ENCODE measurements at places on chromosomes 6 and 20.

DNA sequence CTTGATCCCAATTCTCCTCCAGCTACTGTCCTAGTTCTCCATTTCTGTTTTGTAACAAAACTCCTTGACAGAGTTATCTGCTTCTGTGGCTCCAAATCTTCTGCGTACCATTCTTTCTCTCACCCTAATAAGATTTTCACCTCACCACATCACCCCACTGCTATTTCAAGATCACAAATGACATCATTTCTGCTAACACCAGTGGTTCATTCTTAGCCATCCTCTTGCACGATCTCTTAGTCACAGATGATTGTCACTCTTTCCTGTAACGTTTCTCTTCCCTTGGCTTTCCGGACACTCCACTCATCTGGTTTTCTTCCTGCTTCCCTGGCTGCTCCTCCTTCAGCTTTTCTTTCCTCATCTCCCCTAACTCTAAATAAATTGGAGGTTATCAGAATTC, 56.8 kb upstream of the FABP7 start:
- no peak for ATAC-seq

DNA sequence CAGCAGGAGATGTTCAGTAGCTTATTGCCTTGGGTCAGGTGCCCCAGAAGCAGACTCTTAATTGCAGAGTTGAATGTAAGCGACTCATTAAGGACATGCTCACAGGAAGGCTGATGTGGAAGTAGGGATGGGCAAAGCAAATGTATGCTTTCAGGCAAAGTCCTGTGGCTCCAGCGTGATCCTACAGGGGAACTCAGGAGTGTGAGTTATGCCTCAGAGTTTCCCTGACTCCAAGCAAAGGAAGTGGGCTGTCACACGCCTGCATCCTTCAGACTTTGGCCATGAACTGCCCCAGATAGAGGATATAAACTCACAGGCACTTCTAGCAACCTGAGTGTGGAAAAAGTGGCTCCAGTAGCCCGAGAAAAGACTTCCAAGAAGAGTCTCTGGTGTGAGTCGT, 64.9 kb upstream of the ZNF133 start:
- ATAC-seq: no peak

DNA sequence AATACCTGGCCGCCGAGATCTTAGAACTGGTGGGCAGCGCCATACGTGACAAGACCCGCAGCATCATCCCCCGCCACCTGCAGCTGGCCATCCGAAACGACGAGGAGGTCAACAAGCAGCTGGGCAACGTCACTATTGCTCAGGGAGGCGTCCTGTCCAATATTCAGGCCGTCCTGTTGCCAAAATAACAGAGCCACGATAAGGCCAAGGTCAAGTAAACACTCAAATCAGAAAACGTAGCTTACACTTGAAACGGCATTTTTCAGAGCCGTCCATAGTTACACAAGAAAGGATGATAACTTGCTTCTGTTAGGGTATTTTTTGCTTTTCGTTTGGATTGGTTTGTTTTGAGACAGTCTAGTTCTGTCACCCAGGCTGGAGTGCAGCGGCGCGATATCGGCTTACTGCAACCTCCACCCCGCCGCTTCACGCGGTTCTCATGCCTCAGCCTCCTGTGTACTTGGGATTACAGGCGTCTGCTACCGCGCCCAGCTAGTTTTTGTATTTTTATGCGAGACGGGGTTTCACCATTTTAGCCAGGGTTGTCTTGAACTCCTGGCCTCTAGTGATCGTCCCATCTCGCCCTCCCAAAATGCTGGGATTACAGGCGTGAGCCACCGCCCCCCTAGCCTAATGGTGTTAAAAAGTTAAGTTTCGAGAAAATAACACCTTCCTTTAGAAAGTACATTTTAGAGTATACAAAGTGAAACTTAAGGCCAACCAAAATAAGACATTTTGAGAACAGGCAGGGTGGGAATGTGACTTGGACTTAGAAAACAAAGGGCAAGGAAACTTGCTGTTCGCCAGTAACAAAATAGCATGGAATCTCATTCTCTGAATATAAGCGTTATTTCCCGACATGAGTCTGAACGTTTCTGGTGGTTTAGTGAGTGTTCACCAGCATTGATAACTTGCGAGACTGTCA, 42.8 kb upstream of the HFE start:
- peak; percentile 24 for ATAC-seq

DNA sequence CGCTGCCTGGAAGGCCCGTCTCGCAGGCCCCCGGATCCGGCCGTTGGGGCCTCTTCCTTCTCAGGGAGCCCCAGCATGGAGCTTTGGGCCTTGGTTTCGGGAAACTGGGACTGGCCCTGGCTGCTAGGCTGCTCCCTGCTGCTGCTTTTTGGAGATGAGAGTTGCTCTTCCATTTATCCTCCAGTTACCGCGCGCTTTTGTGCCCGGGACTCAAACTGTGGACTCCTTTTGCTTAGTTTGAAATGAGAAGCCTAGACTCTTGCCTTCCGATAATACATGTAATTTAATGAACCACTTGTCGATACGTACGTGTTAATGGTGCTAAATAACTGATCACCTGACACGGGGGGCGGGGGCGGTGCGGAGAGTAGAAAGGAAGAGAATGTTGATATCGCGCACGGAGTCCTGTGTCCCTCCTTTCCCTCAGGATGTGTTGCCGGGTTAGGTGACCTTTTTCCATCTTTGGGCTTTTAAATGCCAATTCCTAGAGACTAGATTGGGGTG, 968 bp downstream of the PHF3 start:
- ATAC-seq: no peak

- ATAC-seq: no peak
These were observed 269.4 kb upstream of the IRAK1BP1 start for GRCh38 chr6:78597966-78598365.

DNA sequence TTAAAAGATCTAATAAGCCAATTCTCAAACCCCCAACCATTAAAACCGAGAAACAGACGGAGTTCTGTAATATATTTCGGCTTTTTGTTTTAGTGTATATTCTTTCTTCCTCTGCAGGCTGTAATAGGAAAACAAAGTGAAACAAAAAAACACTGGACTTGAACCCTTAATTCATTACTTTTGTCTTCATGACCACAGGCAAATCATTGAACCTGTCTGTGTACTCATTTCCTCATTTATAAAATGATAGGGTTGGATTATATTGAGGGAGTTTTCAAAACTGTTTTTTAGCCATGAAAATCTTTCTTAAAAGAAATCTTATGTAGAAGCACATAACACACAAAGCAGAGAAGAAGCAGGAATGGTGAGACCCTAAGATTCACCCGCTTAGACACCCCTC, 278.8 kb downstream of the CD83 start:
- no peak for ATAC-seq

DNA sequence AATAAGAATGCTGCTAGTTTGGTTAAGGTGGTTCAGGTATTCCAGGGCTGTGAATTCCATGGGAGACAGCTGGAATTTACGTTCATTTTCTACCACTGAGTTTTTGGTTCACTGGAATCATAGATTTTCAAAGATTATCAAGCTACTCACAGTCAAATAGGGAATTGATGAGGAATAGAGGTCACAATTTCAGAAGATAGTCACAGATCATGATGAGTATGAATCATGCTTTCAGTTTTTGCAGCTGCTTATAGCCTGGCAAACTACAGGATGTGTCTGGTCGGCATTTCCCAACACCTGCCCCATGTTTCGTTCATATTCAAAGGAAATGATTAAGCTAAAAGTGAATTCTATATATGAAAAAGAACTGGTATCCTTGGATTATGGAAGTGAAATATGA, 58.7 kb downstream of the BCKDHB start:
- no peak for ATAC-seq

DNA sequence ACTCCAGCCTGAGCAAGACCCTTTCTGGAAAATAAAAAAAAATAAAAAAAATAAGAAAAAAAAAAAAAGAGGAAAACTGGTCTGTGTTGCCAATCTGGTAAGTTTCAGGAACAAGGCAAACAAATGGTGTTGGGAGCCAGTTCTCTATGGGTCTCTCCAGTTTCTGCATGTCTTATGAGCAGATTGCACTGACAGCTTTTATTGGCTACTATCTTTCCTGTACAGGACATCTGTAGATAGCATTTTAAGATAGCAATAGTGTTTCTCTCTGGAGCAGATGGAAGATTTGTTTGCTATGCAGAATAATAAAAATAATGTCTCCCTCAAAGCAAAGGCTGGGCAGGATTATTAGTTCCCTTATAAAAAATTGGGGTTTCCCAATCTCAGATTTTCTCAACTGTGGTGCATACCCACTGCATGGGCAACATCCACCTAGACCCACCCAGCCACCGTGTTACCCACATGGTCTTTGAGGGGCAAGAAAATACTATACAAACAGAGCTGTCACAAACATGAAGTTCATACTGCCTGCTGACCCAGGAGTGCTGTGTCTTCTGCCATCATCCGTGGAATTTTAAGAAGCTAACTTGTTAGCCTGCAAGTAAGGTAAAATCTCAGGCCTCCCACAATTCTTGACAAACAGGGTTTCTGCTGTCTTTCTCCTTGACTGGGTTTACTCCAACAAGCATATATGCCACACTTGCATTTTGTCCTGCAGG, 9.5 kb downstream of the GMDS start:
- ATAC-seq: no peak

DNA sequence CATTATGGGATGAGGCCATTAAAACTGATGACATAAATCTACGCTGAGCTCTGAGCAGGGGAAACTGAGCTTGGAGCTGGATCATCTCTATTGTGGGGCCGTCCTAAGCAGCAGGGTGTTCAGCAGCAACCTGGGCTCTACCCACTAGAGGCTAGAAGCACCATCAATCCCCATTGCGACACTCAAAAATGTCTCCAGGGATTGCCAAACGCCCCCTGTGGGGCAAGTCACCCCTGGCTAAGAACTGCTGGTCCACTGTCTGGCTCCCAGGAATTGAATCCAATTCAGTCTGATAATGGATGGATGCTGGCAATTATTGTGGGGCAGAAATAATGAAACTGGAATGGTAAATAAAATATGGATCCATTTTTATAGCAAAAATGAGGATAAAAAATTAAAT, 38.2 kb downstream of the PMEPA1 start:
- ATAC-seq: no peak

DNA sequence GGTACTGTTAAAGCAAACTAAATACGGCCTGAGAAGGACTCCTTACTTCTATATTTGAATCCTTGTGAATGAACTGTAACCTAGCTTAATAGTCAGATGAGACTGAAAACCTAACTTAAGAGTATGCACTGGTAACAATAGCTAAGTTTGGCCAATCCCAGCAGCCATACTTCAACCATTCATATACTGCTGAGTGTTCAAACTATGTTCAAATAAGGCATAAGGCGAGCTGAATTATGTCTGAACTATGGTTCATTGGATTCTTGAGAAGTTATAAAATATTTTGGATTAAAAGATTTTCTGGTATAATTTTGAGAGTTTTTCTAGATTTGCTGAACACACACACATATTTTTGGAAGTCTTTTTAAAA, 2.2 kb downstream of the SMPDL3A start:
- ATAC-seq: no peak

DNA sequence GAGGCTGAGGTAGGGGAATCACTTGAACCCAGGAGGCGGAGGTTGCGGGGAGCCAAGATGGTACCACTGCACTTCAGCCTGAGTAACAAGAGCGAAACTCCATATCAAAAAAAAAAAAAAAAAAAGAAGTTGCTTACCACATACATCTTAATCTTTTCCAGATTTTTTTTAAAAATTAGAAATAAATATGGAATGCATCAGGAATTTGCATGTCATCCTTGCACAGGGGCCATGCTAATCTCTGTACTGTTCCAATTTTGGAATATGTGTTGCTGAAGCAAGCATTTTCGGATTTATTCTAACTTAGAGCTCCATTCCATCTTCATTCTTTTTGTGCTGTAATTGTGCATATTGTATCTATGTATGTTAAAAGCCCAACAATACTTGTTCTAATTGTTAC, 62.5 kb downstream of the TRPC4AP start:
- ATAC-seq: no peak

- ATAC-seq: peak; percentile 48
These were observed 540.0 kb upstream of the JARID2 start for GRCh38 chr6:14705841-14706377.

DNA sequence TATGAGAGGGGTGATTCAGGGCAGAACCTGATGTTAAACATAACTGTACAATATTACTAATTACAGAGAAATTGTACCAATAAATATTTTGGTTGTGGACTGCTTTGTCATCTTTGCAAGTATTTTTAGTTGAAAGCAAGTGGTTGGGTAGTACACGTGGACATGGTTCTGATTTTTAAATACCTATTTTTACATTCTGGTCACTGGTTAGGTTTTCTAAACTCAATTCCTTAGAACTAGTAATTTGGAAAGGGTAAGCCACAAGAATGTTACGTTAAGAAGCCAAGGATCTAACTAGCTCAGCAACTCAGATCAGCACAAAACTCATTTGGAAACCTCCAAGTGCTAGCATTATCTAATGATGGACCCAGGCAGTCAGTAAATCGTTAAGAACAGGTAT, 2.7 kb downstream of the EPB41L2 start:
- ATAC-seq: no peak

- no peak for ATAC-seq
These were observed 178.1 kb upstream of the MARCKS start for GRCh38 chr6:113679051-113679450.

GRCh38 chr6:143513410-143513809, 1.9 kb upstream of the FUCA2 start:
- ATAC-seq: no peak

DNA sequence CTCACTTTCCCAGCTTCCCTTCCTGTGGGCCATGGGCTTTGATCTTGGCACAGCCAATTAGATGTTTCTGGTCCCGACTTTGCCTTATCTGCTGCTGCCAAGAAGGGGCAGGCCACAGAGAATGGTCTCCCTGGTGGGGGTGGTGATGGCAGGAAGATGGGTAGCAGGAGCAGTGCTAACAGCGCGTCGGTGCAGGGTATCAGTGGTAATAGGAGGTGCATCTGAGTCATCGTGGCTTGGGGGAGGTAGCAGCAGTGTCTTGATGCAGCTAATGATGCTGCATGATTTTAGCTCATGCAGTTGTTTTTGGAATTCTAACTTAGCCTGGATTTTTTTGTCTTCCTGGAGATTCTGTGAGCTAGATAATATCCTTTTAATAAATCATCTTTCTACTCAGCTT, 18.9 kb upstream of the MAS1 start:
- no peak for ATAC-seq

GRCh38 chr6:81465859-81466258, 286.6 kb downstream of the TENT5A start:
- ATAC-seq: no peak

DNA sequence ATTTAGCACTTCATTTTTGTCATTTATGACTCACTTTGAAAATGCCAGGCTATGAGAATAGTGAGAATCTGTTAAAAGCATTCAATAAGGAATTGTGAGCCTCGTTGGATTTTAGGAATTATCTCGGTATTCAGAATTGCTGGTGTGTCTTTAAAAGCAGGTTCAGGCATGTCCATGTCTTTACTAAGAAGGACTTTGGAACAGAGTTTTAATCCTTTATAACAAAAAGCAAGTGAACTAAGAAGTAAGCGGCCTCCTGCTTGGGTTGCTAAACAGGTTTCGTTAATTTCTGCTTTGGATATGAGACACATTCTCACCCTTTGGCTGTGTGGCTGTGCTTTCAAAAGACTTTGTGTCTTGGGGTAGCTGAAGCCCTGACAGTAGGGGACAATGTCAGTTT, 74.9 kb downstream of the IGF2R start:
- ATAC-seq: peak; percentile 72

DNA sequence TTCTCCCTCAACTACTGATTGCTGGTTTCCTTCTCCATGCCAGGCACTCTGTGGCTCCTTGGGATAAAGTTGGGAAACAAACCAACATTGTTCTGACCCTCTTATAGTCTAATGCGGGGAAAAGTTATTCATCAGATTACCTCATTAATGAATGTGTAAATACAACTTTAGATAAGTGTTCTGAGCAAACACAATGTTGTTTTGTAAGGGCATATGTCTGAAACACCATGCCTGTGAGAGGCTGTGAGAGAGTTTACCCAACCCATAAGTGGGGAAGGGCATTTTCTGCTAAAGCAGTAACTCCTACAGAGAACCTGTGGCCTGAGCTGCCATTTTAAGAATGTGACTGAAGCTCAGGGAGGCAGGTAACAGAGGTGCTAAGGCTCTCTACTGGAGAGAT, 283.5 kb downstream of the KHDC1L start:
- no peak for ATAC-seq

Data from esophagus mucosa (tissue), 1 donor.